ENCODE measurements at places on chromosomes 12 and 14.

DNA sequence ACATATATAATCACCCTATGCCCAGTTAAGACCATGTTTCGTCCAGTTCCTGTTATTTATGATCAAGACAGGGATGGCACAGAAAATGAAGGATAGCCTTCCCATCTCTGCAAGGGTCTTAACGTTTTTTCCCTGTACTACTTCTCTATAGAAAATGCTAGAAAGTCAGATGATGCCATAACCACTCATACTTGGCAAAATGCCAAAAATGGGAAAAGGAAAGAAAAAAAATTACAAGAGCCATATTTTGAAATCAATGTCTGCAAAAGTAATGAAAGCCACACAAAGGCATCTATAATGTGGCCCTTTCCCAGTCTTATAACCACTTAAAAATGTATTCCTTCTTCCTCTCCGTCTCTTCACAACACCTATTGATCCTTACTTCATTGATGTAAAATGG is 1.8 kb upstream of the MYL6B start:
- no peak for DNase-seq

- no peak for DNase-seq
Measured at GRCh38 chr14:55645145-55645544, 65.1 kb downstream of the KTN1 start.

DNA sequence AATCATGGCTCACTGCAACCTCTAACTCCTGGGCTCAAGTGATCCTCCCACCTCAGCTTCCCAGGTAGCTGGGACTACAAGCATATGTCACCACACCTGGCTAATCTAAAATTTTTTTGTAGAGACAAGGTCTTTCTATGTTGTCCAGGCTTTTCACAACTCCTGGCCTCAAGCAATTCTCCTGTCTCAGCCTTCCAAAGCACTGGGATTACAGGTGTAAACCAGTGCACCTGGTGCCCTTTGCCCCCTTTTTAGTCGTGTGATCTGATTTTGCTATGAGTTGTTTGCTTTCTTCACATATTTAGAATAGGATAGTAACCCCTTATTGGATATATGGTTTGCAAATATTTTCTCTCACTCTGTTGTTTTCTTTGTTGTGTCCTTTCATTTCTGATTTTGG is 1.7 kb upstream of the RAD52 start:
- no peak for DNase-seq

GRCh38 chr14:98194821-98195220 is 1077.2 kb downstream of the BCL11B start:
- no peak for DNase-seq

GRCh38 chr14:104107611-104108569 is 22.4 kb downstream of the ASPG start:
- no peak for DNase-seq

DNA sequence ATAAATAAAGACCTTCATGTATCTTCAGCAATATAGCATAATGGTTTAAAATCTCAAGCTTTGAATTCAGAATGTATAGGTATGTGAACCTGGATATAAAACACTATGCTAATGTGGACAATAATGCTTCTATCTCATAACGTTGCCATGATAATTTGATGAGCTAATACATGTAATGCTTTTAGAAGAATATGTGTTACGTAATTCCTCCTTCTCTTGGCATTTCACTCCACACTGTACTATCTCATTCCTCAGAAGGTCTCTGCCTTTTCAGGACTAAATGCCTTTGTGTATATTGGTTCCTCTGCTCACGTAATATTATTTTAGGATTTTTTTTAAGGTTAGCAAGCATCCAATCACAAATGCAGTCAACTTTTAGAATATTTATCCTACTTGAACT is 86.5 kb downstream of the FOXA1 start:
- DNase-seq: no peak

- DNase-seq: no peak
Measured at GRCh38 chr14:24232121-24232644, at the start of gene NEDD8. NEDD8 (minus strand) TSS chr14:24232367; CDS start chr14:24232267, 100 bp downstream.
